ENCODE measurements at places on chromosomes 5 and 9.

DNA sequence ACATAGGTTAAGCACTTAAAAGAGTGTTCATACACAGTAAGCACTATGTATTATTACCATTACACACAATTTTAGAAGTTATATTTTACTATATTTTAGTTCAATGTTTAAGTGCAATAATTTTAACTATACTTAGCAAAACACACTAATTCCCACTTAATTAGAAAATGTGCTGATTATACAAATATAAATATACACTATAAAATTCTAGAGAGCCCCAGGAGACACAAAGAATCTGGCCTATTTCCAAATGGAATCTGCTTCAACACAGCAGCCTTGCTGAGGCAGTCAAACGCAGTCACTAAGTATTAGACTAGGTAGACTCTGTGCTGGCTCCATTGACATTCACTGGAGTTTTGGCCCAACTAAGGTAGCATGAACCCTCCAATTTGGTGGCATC lies 160.9 kb downstream of the CETN3 start:
- H3K4me1 ChIP-seq, result no peaks in the 10 kb centered on the region
- H3K27ac ChIP-seq, result no peak overlapping the region
- no peaks in the 10 kb centered on the region for H3K27me3 ChIP-seq
- no peak overlapping the region for H3K4me3 ChIP-seq

DNA sequence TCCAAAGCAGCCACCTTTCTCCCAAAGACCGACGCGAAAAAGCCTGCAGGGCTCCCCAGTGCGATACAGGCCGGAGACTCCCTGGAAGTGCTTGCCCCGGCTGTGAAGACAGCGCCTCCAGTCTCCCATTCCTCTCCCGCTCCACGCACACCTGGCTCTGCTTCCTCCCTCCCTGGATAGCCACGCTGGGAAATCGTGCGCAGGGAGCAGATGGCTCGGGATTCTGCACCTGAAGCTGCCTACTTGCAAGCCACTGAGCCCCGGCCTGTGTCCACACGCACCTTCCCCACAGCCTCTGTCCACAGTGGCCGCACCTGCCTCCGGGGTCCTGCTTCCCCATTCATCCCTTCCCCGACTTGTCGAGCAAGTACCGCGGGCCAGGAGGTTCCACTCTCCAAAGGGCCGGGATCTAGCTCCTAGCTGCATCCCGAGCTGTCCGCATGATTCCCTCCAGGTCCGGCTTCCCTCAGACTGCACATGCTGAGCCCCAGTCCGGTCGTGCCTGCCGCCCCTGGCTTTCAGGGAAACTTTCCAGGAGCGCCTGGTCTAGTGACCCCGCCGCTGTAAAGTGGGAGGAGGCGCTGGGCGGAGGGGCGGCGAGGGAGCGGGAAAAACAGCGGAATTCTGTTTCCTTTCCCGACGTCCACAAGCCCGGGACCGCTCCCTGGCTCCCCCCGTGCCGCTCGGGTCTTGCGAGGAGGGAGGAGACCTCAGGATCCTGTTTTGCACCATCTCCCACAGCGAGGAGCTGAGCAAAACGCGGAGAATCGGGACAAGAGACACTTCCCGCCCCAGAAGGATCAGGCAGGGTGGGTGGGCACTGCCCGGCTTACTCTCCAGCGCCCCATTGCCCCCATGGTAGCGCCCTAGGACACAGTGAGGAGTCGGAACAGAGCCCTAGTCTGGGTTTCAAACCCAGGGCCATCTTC lies 2.0 kb downstream of the SEMA6A start:
- H3K36me3 ChIP-seq, result no peaks in the 10 kb centered on the region
- DNase-seq, result peak; percentile 85
- H3K4me1 ChIP-seq, result peaks cover 11% of the 10 kb centered on the region

GRCh38 chr9:70398145-70398556 lies 16.3 kb downstream of the KLF9 start:
- H3K4me3 ChIP-seq, result no peak overlapping the region
- no peaks in the 10 kb centered on the region for H3K36me3 ChIP-seq
- H3K27me3 ChIP-seq, result no peaks in the 10 kb centered on the region
- no peak for DNase-seq
- H3K27ac ChIP-seq, result no peak overlapping the region
- H3K4me1 ChIP-seq, result peaks cover 26% of the 10 kb centered on the region

DNA sequence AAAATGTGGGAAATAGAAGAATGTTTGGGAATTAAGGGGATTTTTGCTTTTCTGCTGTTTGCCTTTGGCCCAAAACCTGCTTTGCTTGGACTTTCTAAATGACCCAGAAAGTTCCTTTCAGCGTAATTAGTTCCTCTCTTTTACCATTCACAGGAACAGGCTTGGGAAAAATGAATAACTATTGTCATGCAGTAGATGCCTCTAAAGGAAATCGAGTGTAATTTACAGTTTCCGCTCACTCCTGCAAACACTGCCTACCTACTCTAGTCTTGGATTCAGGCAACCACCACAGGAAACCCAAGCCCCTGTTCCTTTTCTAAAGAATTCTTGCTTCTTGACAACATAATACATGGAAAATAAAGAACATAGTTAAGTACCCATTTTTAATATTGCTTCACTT lies 25.0 kb downstream of the TTC23L start:
- DNase-seq, result no peak

Measured in kidney (tissue), 22 donors.